ENCODE measurements at places on chromosomes 4 and X.

GRCh38 chr4:124686279-124686678 lies 26.3 kb downstream of the ANKRD50 start:
- DNase-seq, result no peak

DNA sequence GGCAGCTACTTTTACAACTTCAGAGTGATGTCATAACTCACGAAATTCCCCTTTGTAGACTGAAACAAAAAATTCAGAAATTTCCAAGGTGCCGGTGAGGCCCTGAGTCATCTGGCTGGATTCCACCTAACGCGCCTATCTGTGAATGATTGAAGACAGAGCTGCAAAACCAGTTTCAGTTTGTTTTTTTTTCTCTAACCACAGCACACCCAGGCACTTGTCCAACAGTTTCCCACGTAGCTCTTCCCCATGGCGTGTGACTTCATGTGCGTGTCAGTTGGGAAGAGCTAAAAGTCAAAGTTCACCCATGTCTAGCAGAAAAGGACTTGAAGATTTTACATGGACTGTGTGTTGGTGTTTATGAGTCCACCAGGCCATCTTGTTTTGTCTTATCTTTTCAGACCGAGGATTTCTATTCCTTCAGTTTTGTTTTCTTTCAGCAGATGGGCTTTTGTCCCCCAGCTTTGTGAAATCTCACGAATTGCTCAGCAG lies 16.4 kb downstream of the TCEANC start:
- no peak for DNase-seq

- no peak for DNase-seq
Observed at GRCh38 chr4:118723369-118723768, 38.2 kb downstream of the METTL14 start.

DNA sequence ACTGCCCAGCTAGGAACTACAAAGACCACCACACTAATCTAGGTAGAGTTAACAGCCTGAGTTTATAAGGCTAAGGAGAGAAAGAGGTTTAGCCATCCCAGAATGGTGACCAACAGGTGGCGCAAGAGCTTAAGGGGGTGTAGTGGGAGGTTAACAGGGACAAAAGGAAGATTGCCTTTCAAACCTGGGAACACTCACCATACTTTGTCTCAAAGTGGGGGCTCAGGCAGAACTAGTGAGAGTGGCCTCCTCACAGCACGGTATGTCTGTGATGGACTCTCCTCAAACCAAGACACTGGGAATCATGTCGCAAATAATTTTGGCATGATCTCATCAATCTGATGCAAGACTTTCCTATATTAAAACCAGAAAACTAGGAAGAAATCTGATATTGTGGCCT lies 23.4 kb downstream of the CCNI start:
- DNase-seq, result peak; percentile 11

GRCh38 chr4:156949373-156949814 lies 22.2 kb downstream of the PDGFC start:
- no peak for DNase-seq

GRCh38 chr4:109560687-109561461 lies 828 bp downstream of the MCUB start:
- DNase-seq, result no peak

DNA sequence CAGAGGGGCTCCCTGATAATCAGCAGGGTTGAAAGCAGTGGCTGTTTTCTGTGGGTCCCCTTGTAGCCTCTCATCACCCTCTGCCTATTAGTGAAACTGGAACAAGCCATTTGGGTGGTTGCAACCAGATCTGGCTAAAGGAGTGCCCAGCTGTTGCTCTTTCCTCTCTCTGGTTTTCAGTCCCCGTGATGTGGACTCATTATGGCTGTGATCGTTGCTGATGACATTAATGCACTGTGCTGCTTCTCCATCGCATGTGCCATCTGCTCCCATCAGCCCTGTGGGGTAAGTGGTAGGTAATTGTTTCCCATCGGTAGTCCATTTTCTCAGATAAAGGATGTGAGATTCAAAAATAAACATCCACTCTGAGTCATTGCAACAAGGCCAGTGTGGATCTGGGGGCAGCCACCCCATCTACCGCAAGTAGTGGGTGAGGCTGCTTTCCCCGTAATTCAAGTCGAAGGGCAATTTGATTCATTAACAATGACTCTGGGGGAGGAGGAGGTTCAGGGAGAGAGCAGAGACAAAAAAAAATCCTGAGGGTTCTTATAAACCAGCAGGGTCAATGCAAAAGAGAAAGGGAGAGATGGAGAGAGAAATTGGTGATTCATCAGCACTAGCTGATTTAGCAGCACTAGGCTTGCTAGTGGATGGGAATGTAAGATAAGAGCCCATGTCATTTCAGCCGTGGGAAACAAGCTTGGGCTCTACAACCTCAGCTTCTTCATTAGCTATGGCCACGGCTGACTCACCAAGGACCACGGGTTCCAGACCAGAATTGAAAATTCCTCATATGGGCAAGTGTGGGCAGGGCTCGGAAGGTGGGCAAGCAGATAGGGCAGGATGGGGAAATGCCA lies 357.8 kb downstream of the MID1IP1 start:
- peak; percentile 79 for DNase-seq

DNA sequence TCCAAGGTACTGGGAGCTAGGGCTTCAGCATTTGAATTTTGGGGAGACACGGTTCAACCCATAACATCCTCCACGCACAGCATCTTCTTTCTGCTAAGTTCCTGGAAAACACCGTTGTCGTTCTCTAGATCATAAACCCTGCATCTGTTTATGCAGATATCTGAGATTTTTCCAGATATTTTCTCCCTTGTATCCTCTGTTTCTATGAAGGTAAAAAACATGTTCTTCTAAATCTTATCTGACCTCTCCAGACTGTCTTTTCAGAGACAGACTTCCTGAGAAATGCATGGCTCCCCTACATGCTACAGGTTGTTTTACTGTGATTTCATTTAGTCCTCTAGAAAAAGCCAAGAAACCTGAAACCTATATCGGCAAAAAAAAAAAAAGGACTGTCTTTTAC lies 152.3 kb upstream of the KLF3 start:
- DNase-seq, result no peak

GRCh38 chr4:336099-336892 lies 1.3 kb upstream of the ZNF141 start:
- no peak for DNase-seq

Data from NCI-H1092 (cell line).